ENCODE measurements at places on chromosomes 12 and 14.

GRCh38 chr12:25276199-25276937 lies 25.6 kb upstream of the KRAS start:
- DNase-seq = no peak

- DNase-seq = no peak
Observed at GRCh38 chr14:56133547-56133946, 15.3 kb downstream of the PELI2 start.

- DNase-seq = peak; percentile 85
Observed at GRCh38 chr14:75426332-75427125, 1.3 kb upstream of the JDP2 start.

- no peak for DNase-seq
Observed at GRCh38 chr12:131861261-131862083, 33.0 kb upstream of the ULK1 start.

GRCh38 chr12:78306236-78306635 lies 475.5 kb downstream of the NAV3 start:
- DNase-seq = no peak

- DNase-seq = no peak
Observed at GRCh38 chr12:111181143-111181726, 187.7 kb downstream of the PHETA1 start.

DNA sequence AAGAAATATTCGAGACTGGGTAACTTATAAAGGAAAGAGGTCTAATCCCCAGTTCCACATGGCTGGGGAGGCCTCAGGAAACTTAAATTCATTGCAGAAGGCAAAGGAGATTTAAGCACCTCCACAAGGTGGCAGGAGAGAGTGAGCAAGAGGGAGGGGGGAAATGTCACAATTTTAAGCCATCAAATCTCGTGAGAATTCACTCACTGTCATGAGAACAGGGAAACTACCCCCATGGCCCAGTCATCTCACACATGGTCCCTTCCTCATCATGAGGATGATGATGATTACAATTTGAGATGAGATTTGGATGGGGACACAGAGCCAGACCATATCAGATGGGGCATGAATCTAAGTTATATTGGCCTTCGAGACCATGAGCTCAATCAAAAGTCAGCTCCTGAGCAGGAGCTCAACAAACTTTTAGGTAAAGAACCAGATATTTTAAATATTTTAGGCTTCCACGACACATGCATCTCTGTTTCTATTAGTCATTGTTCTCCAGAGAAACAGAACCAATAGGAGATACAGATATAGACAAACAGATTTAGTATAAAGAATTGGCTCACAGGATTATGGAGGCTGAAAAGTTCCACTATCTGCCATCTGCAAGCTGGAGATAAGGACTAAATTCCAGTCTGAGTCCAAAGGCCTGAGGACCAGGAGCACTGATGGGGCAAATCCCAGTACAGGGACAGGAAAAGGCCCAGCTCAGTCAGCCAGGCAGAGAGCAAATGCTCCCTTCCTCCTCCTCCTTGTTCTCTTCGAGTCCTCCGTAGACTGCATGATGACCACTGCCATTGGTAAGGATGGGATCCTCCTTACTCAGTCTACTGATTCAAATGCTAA lies 24.9 kb downstream of the DGLUCY start:
- DNase-seq = peak; percentile 72
